NCI-H2081 (cell line): ENCODE measurements at places on chromosomes 13 and 19.

DNA sequence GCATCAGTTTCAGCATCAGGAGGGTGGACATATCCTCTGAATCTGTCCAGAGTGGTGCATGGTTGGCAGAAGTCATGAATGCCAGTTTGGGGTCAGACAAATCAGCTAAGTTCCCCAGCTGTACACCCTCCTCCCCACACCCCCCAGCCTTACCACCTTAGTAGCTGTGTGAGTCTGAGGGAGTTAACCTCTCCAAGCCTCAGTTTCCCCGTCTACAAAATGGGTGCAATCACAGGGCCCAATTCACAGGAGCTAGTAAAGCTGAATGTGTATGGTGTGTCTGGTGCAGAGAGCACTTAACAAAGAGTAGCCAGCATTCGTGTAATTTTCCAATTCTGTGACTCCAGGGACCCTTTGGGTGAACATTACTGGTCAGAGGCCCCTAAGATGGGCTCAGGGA, 13.4 kb upstream of the ZNF358 start:
- DNase-seq, result no peak

- no peak for DNase-seq
Measured at GRCh38 chr19:547117-547516, 3.3 kb downstream of the GZMM start.

- no peak for DNase-seq
Measured at GRCh38 chr13:51246418-51247277, 24.4 kb downstream of the FAM124A start.

- DNase-seq, result peak; percentile 8
Measured at GRCh38 chr19:13899393-13899792, 6.5 kb downstream of the BRME1 start.

DNA sequence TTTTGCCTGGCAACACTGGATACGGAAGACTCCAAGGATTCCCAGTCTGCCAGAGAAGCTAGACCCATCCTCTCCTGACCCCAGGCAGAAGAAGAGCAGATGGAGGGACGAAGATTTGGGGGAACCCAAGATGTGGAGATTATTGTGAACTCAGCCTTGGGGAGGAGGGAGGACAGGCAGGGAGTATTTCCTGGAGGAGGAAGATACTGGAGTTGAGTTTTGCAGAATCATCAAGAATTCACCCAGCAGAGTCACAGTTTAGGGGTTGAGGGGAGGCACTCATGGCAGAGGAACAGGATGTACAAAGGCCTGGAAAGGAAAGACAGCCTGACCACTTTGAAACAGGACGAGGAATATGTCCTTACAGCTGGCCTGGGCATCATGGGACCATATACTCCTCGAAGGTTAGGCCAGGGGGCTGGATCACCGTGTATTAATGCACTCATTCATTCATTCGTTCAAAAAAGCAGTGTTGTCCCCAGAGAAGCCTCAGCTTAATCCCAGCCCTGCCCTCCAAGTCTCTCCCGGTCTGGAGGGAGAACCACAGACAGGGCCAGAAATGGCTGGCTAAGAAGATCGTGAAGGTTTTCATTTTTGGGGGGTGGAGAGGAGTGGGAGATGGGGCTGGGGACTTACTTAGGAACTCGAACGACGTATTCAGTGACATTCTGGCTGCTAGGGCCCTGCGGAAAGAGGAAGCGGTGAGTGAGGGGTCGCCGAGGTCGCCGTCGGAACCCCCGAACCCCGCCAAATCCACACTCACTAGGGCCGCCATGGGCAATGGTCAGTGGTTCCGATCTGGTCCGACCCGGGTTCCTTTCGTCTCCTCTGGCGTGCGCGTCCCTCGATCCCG, 517 bp downstream of the GTF2F1 start:
- no peak for DNase-seq

- no peak for DNase-seq
Measured at GRCh38 chr13:95254339-95254738, 46.9 kb downstream of the ABCC4 start.

DNA sequence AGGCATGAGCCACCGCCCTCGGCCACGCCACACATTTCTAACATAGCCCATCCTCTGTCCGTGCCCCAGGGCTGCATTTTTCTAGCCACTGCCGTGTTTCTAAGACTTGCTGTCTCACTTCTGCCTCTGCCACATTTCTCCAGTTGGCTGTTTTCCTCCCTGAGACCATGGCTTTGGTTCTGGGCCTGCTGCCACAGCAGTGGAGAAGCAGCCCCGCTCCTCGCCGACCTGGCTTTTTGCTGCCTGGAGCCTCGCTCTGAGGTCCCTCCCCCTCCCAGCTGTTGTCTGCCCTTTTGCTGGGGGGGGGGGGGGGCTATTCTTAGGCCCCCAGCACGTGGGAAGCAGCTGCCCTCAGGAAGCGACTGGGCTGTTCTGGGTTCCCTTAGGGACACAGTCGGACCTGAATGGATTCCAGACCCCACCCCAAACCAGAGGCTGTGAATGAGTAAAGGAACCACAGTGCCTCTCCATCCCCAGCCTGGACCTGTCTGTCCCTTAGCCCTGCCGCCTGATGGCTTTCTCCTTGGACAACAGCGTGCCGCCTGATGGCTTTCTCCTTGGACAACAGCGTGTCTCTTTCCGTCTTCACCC, 3.3 kb downstream of the GYS1 start:
- DNase-seq, result no peak

DNA sequence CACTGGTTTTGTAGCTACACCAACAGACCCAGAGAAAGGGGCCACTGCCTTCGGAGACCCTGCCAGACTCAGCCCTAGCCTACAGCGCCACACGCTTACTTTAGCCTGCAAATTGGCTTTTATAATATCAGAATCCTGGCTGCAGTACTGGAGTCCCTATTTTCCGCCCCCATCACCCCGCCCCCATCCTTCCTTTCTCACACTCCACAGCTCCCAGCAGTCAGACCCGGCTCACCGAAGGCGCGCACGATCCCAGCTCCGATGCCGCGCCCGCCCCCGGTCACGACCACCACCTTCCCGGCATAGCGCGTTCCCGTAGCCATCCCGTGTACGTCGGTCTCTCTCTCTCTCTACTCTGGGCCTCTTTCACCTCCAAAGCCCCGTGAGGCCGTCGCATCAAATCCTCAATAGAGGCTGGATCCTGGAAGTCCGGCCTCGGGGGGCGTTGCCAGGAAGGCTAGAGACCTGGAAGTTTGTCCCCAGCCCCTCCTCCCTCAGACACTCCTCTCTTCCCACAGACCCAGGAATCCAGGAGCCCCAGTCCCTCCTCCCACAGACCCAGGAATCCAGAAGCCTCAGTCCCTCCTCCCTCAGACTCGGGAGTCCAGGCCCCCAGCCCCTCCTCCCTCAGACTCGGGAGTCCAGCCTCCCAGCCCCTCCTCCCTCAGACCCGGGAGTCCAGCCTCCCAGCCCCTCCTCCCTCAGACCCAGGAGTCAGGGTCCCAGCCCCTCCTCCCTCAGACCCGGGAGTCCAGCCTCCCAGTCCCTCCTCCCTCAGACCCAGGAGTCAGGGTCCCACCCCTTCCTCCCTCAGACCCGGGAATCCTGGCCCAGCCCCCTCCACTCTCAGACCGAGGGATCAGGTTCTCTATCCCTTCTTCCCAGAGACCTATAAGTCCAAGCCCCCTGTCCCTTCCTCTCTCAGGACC, at the start of gene HSD17B14:
Gene HSD17B14 (minus strand): TSS at position 403 of the 929 bp plus-strand sequence. CDS start 80 bp downstream, at position 323.
- DNase-seq, result no peak

DNA sequence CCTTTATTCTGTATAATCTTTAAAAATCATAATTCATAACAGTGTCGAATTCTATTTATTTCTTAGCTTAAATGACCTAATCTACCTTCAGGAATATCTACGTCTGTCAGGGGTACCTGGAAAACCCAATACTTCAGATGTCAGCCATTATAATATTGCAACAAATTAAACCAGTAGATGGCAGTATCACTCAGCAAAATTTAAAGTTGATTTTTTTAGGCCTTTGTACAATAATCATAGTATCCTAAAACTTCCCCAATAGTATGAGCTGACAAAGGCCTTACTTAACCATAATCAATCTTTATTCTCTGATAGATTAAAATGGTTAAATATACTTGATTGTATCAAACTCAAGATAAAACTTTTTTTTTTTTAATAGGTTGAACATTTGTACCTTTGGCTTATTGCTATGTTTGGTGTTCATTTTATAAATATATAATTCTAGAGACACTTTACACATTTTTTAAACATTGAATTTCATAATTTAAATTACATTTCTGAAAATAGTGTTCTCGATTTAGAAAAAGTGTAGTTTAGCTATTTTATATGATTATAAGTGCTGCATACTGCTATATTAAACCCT, 830.2 kb upstream of the SPRY2 start:
- DNase-seq, result peak; percentile 13

DNA sequence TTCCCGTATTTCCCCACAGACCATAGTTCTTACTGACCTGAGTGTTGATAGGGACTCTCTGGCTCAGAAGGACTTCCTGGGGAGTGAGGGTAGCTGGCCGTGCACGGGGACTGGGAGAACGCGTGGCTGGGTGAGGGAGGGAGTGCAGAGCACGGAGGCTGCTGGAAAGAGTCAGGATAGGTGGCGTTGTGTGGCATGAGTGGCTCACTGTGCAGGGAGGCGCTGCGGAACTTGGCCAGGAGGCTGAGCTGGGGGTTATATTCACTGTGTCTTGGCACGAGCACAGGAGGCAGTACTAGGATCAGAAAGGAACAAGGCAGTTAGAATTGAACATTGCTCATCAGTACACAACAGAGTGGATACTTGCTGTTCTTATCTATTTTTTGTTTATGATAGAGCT, 47.4 kb downstream of the SMAD9 start:
- DNase-seq, result peak; percentile 53

GRCh38 chr19:4732680-4733114, 9.1 kb upstream of the DPP9 start:
- peak; percentile 71 for DNase-seq

GRCh38 chr13:22017226-22017625, 346.4 kb downstream of the FGF9 start:
- DNase-seq, result no peak

DNA sequence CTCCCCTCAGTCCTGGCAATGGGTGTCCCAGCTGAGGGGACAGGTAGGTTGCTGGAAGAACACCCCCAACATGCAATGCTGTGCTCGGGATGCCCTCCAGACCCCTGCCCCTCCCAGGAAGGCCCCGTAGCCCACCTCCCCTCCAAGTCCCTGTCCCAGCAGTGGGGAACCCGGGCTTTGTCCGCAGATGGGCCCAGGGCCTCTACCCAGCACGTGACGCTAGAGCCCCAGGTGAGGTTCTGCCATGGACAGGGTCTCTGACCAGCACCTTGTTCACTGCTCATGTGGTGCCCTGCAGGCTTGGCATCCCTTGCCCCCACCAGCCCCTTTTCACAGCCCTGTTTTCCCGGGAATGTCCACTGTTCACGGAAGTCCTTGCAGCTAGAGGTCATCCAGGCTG, 220.0 kb upstream of the SGCG start:
- no peak for DNase-seq

GRCh38 chr19:1492474-1493006, 1.6 kb downstream of the REEP6 start:
- no peak for DNase-seq

- no peak for DNase-seq
Measured at GRCh38 chr13:99228737-99229691, 28.4 kb downstream of the UBAC2 start.

- DNase-seq, result no peak
Measured at GRCh38 chr19:16736709-16737108, 17.1 kb downstream of the NWD1 start.

GRCh38 chr19:15866636-15867035, 31.2 kb downstream of the CYP4F2 start:
- DNase-seq, result no peak

GRCh38 chr19:14718522-14719116, 28.8 kb downstream of the ZNF333 start:
- no peak for DNase-seq

DNA sequence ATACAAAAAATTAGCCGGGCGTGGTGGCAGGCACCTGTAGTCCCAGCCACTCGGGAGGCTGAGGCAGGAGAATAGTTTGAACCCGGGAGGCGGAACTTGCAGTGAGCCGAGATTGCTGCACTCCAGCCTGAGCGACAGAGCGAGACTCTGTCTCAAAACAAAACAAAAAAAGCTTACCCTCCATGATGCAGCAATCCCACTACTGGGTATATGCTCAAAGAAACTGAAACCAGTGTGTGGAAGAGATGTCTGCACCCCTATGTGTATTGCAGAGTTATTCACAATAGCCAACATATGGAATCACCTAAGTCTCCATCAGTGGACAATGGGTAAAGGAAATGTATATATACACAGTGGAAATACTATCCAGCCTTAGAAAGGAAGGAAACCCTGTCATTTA, 19.6 kb upstream of the TTYH1 start:
- DNase-seq, result no peak

DNA sequence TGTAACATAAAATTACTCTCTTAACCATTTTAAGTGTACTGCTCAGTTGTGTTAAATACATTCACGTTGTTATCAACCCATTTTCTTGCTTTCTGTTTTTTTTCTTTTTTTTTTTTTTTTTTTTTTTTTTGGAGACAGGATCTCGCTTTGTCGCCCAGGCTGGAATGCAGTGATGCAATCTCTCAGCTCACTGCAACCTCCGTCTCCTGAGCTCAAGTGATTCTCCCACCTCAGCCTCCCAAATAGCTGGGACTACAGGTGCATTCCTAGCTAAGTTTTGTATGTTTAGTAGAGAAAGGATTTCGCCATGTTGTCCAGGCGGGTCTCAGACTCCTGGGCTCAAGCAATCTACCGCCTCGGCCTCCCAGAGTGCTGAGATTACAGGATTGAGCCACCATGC, 42.5 kb upstream of the C13orf42 start:
- DNase-seq, result no peak

GRCh38 chr19:40805258-40805868, 6.4 kb downstream of the EGLN2 start:
- no peak for DNase-seq

GRCh38 chr13:108574856-108575255, 54.6 kb upstream of the MYO16 start:
- DNase-seq, result no peak

DNA sequence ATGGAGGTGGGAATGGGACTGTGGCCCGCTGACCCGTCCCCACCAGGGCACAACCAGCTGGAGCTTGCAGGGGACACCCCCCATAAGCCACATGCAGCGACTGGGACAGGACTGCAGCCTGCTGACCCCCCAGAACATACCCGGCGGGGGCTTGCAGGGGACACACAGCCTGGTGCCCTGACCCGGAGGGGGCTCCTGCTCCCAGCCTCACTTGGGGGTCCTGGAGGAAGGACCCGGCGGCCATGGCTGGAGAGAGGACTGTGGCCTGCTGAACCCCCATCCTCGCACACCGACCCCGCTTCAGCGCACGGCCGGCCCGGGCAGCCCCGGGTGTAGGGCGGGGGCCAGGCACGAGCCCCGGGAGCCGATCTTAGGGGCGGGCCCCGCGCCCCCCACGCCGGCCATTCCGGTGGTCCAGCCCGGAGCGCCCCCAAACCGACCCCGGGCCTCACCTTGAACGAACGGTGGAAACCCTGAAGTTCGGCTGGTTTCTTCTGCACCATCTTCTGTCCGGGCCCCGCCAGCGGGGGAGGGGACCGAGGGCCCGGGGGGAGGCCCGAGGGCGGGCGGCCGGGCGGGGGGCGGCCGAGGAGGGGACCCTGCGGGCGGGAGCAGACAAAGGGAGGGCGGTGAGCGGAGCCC, 574 bp downstream of the MKNK2 start:
- DNase-seq, result no peak

DNA sequence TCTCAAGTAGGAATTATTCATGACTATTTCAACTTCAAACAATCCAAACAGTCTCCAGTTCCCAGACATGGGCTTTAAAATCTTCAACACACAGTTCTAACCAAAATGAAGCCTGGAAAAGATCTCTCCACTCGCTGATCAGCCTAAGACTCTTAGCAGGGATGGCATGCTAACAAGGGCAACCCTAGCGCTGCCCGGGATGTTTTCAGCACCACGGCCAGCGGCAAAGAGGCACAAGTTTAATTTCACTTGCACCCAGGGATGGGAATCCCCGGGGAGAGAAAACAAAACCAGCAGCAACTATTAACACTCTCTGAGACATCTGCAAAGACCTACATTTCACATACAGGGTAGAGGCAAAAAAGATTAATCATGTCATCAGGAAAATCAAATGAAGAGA, 43.0 kb downstream of the CACNA1A start:
- DNase-seq, result no peak
